ENCODE measurements at places on chromosomes 2 and 18.

DNA sequence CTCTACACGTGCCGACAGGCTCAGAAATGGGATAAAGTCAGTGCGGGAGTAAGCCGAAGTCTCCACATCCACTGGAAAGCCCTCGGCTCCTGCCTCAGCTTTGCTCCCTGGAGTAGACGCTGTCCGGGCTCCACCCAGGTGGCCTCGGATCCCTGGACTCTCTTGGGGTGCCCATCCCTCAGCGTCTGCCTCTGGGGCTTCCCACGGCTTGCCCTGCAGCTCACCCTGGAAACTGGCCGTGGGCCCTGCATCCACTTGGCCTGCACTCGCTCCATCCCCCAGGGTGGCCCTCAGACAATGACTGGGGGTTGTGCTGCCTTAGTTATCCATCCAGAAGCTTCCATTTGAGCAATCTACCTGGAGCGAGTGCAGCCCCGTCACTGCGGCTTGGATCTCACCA lies 36.2 kb upstream of the TAF1B start:
- DNase-seq: no peak

DNA sequence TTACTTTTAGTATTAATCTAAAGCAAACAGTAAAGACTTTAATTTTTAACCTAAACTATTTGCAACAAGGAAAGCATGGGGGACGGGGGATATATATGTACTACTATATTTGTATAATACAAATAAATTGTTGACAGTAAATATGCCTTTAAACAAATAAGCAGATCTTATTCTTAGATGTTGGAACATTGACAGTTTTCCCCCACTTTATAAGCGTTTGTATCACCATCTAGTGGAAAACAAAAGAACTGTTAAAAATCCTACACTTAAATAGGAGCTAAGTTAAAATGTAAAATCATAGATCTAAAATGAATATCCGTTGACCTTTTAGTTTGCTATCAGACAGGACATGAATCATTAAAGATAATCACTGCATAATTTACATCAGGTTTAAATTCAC lies 50.0 kb downstream of the RBBP8 start:
- DNase-seq: no peak

DNA sequence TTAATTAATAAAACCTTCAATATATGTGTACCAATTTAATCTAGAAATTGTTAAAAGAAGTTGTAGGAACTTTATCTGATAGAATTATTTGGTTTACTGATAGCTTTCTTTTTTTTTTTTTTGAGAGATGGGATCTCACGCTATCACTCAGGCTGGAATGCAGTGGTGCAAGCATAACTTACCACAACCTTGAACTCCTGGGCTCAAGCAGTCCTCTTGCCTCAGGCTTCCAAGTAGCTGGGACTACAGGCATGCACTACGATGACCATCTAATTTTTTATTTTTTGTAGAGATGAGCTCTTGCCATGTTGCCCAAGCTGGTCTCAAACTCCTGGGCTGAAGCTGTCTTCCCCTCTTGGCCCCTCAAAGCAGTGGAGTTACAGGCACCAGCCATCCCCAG lies 66.8 kb downstream of the CCDC138 start:
- no peak for DNase-seq

GRCh38 chr2:239763433-239764097 lies 261.6 kb downstream of the NDUFA10 start:
- no peak for DNase-seq

DNA sequence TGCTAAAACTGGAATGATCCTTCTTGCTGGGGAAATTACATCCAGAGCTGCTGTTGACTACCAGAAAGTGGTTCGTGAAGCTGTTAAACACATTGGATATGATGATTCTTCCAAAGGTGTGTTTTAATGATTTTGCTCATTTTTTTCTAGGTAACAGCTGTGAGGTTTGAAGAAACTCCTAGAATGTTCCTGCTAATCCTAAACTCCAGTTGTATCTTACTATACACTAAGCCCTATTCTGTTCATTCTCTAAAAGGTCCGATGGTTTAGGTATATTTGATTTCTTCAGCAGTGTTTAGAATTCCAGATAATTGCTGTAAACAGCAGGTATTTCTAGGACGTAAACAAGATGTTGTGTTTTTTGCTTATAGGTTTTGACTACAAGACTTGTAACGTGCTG lies 2.3 kb downstream of the MAT2A start:
- DNase-seq: no peak

DNA sequence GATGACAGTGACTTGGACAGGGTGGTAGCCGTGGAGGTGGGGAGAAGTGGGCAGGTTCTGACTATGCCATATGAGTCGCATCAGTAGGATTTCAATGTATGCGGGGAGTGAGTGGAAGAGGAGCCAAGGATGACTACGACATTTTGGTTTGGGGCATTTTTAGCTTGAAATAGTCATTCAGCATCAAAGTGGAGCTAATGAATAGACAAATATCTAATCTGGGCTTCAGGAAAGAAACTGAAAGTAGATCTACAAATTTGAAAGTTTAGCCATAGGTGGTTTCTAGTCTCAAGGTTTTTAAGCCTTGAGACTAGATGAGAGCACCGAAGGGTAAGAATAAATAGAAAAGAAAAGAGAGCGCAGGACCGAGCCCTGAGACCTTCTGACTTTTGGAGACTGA lies 58.3 kb downstream of the FEZ2 start:
- no peak for DNase-seq

GRCh38 chr18:78296166-78296565 lies 683.5 kb upstream of the SALL3 start:
- no peak for DNase-seq

- no peak for DNase-seq
Observed at GRCh38 chr2:15074751-15075700, 442.5 kb downstream of the LRATD1 start.

DNA sequence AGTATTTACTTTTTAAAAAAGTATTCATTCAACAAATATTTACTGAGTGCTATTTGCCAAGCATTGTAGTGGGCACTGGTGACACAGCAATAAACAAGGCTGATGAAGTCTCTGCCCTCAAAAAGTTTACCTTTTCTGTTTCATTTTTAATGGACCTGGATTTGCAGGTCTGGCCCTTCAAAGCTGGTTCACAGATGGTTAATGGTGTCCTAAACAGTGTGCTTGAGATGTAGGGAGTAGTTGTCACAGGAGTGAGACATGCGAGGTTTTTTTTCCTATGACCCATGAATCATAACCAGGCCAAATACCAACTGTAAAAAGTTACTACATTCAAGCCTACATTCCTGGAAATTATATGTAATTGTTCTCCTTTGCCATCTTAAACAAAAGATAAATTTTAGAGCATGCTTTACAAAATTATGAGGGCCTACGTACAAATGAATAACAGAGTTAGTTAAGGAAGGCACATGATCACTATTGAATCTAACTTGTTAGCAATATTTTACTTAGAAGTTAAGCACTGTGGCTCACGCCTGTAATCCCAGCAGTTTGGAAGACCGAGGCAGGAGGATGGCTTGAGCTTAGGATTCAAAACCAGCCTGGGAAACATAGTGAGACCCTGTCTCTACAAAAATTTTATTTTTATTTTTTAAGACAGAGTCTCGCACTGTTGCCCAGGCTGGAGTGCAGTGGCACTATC lies 223.9 kb downstream of the MBD5 start:
- DNase-seq: no peak

DNA sequence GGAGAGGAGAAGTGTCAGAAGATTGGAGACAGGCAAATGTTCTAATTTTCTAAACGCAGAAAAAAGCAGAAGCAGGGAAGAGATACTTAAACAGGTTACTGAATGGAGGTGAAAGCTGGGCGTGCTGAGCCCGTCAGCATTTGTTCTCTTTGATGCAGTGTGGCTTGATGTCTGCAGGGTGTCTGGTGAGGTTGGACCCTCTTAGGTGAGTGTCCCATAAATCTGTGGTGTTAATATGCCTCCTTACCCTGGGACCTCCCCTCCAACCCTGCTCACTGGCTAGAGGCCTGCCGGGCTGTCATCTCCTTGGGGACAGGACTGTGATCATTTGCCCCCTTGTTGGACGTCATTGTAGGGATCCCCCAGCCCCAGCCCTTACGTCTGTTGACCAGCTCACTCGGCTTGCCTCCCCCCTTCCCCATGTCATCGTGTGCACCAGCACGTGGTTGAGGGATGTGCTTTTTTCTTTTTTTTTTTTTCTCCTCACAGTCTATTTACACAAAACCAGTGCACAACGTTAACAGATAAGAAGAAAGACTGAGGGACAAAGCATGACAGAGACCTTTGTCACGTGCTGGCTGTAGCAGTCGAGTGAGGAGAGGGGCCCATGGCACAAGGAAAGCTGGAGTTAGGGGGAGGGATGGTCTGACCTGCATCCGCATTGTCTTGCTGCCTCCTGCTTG lies 56.4 kb downstream of the NCK2 start:
- DNase-seq: no peak

- no peak for DNase-seq
Observed at GRCh38 chr18:58838946-58839345, 25.7 kb upstream of the ZNF532 start.

GRCh38 chr2:48719480-48720177 lies 35.9 kb downstream of the LHCGR start:
- DNase-seq: no peak

- no peak for DNase-seq
Observed at GRCh38 chr18:63028380-63028779, 291.2 kb downstream of the BCL2 start.

DNA sequence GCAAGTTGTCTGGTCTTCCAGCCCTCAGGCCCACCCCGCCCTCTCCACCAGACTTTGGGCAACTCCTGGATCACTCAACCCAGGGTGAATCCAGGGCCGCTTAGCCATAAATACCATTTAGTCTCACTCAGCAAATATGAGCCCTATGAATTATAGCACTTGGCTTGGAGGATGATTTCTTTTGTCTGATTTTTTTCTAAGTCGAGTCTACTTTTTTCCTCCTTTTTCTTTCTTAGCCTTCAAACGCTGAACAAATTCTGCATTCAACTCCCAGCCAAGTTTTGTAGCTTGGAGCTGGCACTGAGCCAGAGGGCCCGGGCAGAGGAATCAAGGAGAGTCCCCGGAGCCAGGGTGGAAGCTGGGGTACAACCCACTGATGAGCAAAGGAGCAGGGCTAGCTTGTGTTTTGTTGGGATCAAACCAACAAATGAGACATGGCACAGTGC lies 48.7 kb downstream of the SERTAD2 start:
- DNase-seq: no peak
